ENCODE measurements at places on chromosomes 16 and 17.

- DNase-seq: no peak
These were observed 88.8 kb upstream of the ANKFN1 start for GRCh38 chr17:56064506-56064905.

DNA sequence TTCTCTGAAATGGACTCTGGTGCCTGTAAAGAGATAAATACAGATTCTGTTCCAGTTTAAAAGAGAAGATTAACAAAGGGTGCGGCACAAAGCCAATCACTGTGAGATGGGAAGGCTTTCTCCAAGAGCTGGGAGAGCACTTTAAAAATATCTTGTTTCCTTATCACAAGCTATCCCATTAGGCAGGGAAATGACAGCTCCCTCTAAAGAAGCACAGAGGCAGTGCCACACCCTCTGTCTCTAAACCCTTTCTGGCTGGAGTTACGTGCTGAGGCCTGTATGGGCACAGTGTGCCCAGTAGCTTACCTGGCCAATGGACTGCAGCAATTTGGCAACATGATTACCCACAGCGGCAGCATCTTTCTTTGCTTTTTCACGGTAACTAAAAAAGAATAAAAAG, 9.0 kb upstream of the TERB1 start:
- DNase-seq: no peak

DNA sequence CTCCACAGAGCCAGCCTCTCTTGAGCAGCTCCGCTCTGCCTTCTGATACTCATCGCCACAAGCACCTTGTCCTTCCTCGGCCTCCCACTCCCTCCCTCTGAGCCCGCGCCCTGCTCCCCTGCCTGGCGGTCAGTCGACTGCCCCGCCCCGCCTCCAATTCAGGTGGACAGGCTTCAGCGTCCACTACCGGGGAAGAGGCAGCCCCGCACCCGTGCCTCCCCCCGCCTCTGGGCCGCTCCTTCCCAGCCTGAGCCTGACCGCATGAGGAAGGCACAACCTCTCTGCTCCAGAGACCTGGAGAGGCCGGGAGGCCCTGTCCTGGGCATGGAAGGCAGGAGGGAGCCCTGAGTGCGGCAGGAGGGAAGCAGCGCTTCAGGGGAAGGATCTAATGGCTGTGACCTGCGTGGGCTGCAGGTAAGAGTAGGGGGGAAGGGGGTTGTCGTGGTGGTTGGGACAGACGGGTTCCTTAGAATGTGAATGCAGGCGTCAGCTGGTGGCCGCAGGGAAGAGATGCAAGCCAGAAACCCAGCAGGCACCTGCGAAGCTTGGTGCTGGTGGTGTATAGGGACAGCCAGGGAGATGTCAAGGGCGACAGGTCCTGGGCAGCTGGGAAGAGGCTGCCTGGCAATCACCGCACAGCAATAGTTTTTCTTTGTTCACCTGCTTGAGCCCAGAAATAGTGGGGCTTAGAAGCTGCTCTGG, 3.0 kb upstream of the SLC6A4 start:
- DNase-seq: no peak

DNA sequence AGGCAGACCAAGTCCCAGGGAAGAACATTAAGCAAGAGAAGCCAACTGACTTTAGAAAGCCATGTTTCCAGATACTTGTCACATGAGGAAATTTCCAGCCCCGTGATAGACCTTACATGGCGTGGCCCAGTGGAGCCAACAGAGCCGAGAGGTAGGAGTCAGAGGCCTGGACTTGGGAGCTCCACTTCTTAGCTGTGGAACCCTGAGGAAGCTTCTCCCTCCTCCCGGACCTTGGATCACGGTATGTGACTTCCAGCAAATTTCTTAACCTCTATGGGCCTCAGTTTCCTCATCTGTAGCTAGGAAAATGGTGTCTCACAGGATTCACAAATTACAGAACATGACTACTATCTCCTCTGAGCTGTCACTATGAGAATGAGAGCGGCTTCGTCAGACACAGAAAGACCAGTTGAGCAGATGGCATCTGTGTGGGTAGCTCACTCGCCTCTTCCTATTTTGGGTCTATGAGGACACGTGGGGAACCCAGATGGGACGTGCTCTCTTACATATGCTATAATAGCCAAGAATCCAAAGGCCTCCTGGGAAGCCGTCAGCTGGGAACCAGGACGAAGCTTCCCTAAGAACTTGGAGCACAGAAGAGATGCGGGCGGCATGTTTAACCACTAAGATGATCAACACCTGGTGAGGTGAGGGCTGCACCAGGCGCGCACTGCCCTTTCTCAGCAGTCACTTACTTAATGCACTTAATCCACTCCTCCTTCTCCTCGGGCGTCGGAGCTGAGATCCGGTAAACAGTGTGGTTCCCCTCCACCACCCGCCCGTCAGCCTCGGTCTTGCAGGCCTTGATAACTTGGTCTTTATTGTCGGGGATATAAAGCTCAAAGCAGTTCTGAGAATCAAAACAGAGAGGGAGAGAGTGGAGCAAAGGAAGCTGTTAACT, 102.3 kb downstream of the CYTH1 start:
- no peak for DNase-seq

GRCh38 chr16:89119166-89119621, 25.5 kb downstream of the ACSF3 start:
- no peak for DNase-seq

Measured in activated T-helper 9 cell treated with anti-CD3 and anti-CD28 coated beads, Interleukin-2, amount 50 U/mL, for 16 hours (primary cell).